ENCODE measurements at places on chromosomes 12 and 14.
A peak's percentile ranks its signal among the peaks of the same experiment; 100 is the strongest.

GRCh38 chr12:83800022-83800421, 1112.6 kb downstream of the SLC6A15 start:
- DNase-seq, result no peak

DNA sequence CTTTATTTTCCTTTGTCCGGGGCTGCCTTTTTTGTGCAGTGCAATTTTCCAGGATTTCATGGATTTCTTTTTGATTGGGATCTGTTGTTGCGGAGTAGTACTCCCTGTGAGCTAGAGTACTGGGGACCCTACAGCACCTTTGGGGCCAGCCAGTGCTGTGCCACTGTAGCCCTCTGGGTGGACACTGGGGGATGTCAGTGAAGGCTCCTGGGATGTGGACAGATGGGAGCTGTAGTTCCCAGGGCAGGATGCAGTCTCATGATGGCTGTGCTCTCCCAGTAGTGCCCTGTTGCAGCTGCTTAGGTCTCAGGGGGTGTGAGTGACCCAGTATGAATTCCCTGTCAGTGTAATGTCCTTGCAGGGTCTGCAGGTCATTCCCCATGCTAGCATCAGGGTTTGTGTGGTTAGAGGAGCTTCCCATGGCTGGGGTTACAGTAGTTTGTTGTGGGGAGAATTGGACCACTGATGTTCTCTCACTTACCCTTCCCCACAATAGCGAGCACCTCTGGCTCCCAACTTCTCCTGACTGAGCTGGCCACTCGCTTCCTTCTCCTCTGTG, 72.2 kb downstream of the BRMS1L start:
- DNase-seq, result no peak

- no peak for DNase-seq
These were observed 798.9 kb downstream of the SLC6A15 start for GRCh38 chr12:84113666-84114065.

GRCh38 chr12:46433829-46434228, 61.3 kb upstream of the SLC38A2 start:
- no peak for DNase-seq

DNA sequence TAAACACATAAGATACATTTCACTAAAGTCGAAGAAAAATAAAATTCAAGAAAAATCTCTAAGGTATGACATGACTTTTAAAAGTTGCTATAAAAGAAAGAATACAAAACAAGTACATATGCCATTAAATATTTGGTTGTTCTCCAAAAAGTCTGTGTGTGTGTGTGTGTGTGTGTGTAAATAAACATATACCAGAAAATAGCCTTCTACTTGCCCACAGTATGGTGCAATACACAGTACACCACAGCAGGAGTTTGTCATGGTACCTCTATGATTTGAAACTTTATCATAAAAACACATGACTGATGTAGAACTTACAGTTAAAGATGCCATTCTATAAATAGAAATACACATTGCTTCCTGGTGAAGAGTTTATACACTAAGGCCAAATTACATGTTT, 692.7 kb upstream of the MGAT4C start:
- no peak for DNase-seq

GRCh38 chr14:104249706-104250105, 111.3 kb downstream of the KIF26A start:
- no peak for DNase-seq

DNA sequence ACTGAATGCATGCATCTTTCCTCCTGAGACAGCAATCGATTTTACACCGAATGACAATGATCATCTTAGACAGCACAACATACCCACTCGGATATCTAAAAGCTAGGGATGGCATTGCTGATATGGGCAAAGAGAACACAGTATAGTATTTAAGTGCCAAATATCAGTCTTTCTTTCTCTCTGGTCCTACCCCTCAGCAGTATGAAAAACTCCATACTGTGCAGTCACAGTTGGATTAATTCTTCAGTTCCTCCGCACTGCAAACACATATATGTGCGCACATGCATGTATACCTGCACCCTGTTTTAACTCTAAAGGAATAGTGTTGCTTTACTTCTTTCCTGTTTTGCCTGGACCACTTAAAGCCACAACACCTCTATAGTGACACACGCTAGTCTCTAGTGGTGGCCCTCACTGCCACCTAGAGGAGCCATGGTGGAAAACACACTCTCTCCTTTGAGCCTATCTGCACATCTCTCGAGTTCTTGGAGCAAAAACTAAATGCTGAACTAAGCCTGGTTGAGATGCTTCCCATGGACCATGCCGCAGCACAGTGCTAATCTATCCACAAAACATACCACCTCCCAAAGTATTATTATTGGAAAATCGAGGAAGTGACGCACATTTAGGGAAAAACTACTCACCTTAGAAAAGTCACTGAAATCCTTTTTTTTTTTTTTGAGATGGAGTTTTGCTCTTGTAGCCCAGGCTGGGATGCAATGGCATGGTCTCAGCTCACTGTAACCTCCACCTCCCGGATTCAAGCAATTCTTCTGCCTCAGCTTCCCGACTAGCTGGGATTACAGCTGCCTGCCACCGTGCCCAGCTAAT, 11.9 kb downstream of the TMEM52B start:
- peak; percentile 46 for DNase-seq

- no peak for DNase-seq
These were observed 26.4 kb upstream of the ZFP36L1 start for GRCh38 chr14:68819260-68819691.

- no peak for DNase-seq
These were observed 117.5 kb downstream of the ASCL4 start for GRCh38 chr12:107891967-107892366.
